C1 segment of cervical spinal cord (tissue), 14 donors: ENCODE measurements at places on chromosomes 7 and 10.

GRCh38 chr10:14124941-14125340, 205.8 kb downstream of the FRMD4A start:
- DNase-seq: no peak

GRCh38 chr7:80722616-80723195, 84.3 kb downstream of the CD36 start:
- no peak for DNase-seq

DNA sequence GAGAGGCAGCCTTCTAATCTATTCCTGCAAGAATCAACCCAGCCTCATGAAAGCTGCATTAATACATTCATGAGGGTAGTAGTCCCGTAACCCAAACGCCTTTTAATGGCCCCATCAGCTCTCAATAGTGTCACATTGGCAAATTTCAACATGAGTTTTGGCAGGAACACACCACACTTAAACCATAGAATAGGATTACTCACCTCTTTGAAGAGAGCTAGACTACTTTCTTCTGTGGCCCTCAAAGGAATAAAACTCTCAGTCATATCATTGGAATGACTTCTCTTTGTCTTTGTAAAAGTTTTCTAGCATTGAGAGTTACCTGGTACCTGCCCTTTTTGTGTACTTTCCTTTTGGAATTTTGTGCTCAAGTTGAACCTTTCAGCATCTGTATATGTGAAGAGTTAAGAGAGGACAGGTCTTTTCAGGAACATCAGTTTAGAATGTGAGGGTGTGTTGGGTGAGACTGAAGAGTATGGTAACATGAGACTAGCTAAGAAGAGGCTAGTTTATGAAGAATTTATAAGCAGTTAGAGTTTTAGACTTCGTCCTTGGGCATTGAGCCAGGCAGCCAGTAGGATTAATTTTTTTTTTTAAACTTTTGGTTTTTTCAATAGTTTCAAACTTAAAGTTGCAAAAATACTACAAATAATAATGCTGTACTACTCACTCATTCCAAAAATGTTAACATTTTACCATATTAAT, 92.6 kb downstream of the MLLT10 start:
- DNase-seq: no peak

DNA sequence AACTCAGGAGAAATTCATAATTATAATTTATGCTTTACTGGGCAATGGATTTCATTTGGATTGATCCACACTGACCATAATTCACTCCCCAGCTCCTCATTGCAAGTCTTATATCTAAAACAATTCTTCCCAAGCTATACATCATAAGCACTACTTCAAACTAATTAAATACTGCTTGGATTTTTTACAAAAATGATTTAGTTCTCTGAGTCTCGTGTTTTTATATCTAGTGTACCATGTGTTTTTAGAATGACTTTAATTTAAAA, 443.8 kb downstream of the GPAM start:
- no peak for DNase-seq

GRCh38 chr7:96992192-96993005, 13.0 kb upstream of the DLX6 start:
- DNase-seq: no peak

DNA sequence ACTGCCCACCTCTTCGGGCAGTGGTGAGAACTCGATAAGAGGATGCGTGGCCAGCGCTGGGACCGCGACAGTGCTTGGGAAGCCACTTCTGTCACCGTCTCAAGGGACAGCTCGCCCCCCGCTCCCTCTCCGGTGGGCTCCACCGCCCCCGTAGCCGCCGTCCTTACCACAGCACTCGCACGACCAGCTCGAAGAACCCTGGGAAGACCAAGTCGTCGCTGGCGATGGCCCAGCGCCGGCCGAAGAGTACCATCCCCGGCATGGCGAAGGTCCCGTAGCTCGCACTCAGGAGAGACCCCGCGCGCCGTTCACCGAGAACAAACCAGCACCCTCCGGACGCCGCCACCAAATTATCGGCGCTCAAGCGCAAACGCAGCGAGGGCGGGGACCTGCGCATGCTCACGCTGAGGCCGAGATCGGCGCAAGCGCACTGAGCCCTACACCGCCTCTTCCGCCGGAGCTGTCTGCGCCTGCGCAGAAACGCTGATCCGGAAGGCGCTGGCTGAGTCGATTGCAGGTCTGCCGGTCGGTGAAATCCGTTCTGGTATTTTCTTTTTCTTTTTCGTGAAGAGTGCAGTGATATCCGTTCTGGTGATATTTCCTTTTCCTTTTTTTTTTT, at the start of gene DAGLB:
Gene DAGLB (minus strand): TSS at position 374 of the 619 bp plus-strand sequence. CDS start 112 bp downstream, at position 262.
- DNase-seq: peak; percentile 84

DNA sequence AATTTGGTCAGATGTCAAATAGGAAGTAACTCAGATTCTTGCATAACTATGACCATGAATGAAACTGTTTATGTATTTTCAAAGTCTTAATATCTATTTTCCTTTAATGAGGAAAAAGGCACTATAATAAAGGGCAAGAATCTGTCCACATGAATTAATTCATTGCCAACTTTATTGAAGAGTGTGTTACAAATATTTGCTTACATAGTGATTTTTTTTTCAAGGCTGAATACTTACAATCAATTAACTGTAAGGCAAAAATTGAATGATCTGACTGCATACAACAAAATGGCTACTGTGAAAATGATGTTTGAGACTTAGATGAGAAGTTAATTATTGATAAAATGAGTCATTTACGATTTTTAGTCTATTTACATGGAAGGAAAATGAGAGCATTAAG, 475.0 kb downstream of the DNAJB9 start:
- DNase-seq: no peak

GRCh38 chr7:7099584-7100014, 82.7 kb upstream of the C1GALT1 start:
- peak; percentile 20 for DNase-seq

- DNase-seq: no peak
These were observed 64.8 kb upstream of the CAPZA2 start for GRCh38 chr7:116797612-116798011.

GRCh38 chr7:3895341-3896116, 594.5 kb downstream of the SDK1 start:
- no peak for DNase-seq
